ENCODE measurements at places on chromosomes 2 and 18. TPM values are rescaled to one million over a fixed set of nuclear protein-coding genes. Genes with fewer than 3 reads are reported as not detected.

DQX1 gene
- 0.74 TPM for total RNA-seq

- no peak for DNase-seq
Measured at GRCh38 chr2:3645745-3646389, 12.1 kb upstream of the ALLC start.

C2orf80 gene
- not detected for total RNA-seq

DNA sequence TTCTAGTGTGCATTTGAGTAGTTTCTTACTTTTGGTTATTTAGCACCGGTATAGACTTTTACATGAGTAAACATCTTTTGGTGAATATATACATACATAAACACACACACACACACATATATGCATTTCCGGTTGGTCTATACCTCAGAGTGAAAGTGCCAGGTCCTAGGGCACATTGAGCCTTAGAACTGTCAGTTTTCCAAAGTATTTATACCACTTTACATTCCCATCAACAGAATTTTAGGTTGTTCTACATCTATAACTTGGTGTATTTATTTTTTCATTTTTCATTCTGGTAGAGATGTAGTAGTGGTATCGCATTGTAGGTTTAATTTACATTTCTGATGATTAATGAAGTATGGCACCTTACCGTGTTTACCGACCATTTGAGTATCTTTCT, 22.6 kb downstream of the MMADHC start:
- no peak for DNase-seq

CHRNG gene
- total RNA-seq = not detected

ITGA6 gene
- total RNA-seq = 124 TPM

- DNase-seq = no peak
Measured at GRCh38 chr2:172038121-172038520, 38.4 kb downstream of the METAP1D start.

GRCh38 chr2:28684142-28684858, 67.3 kb upstream of the PPP1CB start:
- no peak for DNase-seq

- no peak for DNase-seq
Measured at GRCh38 chr2:241088791-241089732, 13.0 kb downstream of the MTERF4 start.

DNA sequence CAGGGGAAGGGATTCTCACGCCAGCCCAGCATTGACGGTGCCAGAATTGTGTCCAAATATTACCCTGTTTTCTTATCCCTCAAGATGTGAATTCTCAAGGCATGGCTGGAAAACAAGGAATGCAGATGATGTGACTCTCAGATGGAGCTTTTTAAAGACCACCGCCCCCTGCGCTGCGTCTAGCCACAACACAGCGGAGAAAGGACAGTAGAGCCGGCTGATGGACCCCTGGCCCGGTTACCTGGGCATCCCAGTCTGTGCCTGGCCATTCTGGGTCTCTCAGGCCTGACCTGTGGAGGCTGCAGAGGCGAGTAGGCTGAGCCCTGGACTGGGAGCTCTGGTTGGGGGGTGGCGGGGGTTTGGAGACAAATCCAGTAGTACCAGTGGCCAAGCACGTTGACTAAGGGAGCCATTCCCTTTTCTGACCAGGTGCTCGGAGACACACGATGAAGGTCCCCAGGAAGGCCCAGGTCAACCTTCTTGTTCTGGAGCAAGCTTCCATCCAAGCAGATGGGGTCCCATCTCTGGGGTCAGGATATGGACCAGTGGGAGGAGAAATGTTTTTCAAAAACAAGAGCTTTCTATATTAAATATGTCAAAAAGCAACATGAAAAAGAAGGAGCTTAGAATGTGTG, 5.3 kb downstream of the CAPN13 start:
- no peak for DNase-seq

- DNase-seq = peak; percentile 43
Measured at GRCh38 chr2:153873052-153874048, 1.6 kb downstream of the GALNT13 start.

GRCh38 chr2:7685342-7686015, 768.3 kb downstream of the RNF144A start:
- DNase-seq = no peak

ANKZF1 gene
- 61.9 TPM for total RNA-seq

GRCh38 chr2:160132761-160133160, 67.3 kb downstream of the ITGB6 start:
- no peak for DNase-seq

DNA sequence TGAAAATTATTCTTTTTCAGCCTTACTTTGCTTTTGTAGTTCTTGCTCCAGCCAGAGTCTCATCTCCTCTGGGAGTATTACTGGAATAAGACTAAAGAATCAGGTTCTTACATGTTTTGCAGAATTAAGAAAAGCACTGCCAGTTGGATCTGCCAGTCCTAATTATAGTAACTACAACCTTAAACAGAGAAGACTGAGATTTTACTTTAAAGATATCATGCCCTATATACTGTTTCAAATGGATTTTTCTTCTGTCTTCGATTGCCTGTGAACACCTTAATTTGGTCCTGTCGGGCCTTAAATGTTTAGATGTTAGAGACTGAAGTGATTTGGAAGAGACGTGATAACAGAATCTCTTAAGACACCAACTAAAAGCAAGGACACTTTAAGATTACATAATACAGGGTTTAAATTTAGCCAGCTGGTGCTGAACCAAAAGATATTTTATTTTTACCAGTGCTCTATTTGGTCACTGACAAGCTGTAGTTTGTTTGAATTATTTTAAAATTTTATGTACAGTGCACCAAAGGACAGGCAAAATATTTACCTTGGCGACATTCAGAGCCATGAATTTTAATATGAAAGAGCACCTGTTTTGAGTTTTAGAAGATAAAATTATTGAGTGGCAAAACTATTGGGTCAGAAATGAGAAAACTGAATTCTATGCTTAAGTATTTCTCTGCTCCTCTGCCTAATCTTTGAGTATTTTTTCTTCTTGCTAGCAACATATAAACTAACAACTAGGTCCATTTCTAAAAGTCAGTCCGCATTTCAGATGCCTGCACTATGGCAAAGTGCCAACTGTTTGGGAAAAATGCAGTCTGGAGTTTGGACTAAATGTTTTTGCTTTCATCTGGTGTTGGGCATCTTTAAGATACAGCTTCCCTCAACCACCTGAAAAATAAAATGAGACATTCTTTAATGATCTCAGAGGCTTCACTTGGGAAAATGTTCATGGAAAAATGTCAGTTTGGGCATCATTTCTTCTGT, 300.0 kb downstream of the XIRP2 start:
- DNase-seq = no peak

DNA sequence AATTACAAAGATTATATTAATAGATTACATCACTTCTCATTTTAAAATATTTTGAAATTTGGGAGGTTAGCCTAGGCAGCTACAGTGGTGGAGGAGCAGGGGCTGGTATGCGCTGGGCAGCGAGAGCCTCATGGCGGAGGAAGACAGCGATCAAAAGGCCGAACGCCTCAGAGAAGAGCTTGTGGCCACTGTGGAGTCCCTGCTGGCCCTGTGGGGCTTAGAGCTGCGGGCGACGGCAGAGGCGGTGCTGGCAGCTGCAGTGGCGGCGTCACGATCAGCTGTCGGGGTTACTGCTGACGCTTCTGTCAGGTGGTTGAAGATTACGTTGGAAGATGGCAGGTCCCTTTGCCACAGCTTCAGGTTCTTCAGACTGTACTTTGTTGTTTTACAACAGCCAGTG, 87.4 kb downstream of the ROCK2 start:
- DNase-seq = peak; percentile 34

- DNase-seq = no peak
Measured at GRCh38 chr2:158181171-158181570, 79.5 kb downstream of the UPP2 start.

ANO7 gene
- 5.1 TPM for total RNA-seq

TUBB8B gene
- 3.6 TPM for total RNA-seq

DNA sequence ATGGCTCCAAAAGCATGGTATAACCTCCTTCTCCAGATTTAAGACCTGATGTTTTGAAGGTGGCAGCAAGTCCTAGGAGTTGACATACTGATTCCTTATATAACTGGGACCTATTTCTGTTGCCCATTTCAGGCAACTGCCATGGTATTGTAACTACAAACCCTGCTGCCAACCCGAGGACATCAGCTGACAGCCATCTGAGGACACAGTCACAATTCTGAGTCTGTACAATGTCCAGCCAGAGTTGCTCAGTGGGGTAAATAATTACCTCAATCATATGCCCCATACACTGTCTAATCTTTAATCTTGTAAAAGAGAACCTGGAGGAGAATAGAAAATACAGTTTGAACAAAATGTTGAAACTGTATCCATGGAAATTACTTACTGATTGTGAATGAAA, 8.7 kb upstream of the GAREM2 start:
- DNase-seq = no peak

DNA sequence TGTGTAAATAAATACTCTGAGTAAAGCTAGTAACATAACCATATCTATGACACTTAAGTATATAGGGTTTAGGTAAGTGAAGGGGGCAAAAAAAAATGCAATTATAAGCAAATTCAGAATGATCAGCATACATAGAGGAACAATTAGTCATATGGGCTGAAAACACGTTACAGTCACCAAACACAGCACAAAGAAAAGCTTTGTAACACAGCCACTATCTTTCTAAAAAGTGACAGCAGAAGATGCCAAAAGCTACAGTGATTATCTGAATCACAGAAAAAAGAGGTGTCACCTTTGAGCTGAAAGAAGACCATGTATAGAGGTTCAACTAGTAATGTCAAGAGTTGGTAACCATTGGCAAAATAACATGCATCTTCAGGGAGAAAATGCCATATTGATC, 115.5 kb downstream of the ERBB4 start:
- DNase-seq = no peak
